A549 treated with RU486 at 1 μM for 4 hours (cell line): ENCODE measurements at places on chromosomes 3 and 15. TPM values are rescaled to one million over a fixed set of nuclear protein-coding genes. Genes with fewer than 3 reads are reported as not detected.

Gene ARNT2
- 14.5 to 17.9 TPM (median 16.9 TPM) in 5 replicates for total RNA-seq

Gene ATXN7
- 4.0 to 5.5 TPM (median 4.3 TPM) in 5 replicates for total RNA-seq

Gene AGBL1
- not detected in 5 replicates for total RNA-seq

Gene RLBP1
- not detected in 5 replicates for total RNA-seq

Gene SYNPR
- not detected in 5 replicates for total RNA-seq

Gene LRRC2
- total RNA-seq = not detected in 5 replicates

Gene RYK
- 20.8 to 36.9 TPM (median 28.1 TPM) in 5 replicates for total RNA-seq

Gene SCN11A
- total RNA-seq = not detected in 5 replicates

Gene SEC61A1
- 109 to 127 TPM (median 124 TPM) in 5 replicates for total RNA-seq

Gene CEMIP
- total RNA-seq = 1.6 to 2.2 TPM (median 2.0 TPM) in 5 replicates
